ENCODE measurements at places on chromosomes 2 and 18.

- DNase-seq: no peak
These were observed 85.6 kb downstream of the MOGAT1 start for GRCh38 chr2:222756951-222757650.

- DNase-seq: no peak
These were observed 3.7 kb upstream of the PCBP1 start for GRCh38 chr2:70083344-70084156.

GRCh38 chr18:79567481-79568147 is 112.0 kb upstream of the CTDP1 start:
- no peak for DNase-seq

DNA sequence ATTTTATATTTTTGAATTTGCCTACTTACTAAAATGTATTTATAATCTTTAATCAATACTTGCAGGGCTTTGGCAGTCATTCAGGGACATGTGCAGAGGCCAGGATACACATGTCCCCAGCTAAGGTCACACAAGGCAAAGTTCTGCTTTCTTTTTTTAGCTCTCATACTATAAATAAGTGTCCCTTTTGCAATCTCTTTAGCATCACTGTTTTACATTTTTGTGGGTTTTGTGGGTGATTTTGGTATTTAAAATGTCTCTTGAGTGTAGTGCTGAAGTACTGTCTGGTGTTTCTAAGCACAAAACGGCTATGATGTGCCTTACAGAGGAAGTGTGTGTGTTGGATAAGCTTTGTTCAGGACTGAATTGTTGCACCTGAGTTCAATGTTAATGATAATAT is 309.0 kb upstream of the GULP1 start:
- no peak for DNase-seq

Measured in stimulated activated CD8-positive, alpha-beta memory T cell treated with anti-CD3 and anti-CD28 coated beads, Interleukin-4, amount 100 ng/mL, for 1 hour (primary cell).